B cell (primary cell): ENCODE measurements at places on chromosomes 7 and 10. TPM values are rescaled to one million over a fixed set of nuclear protein-coding genes. Genes with fewer than 3 reads are reported as not detected.
A peak's percentile ranks its signal among the peaks of the same experiment; 100 is the strongest.

- no peak for DNase-seq
- H3K4me1 ChIP-seq, result no peaks in the 10 kb centered on the region
- no peaks in the 10 kb centered on the region for H3K36me3 ChIP-seq
- no peak overlapping the region for H3K27ac ChIP-seq
- H3K27me3 ChIP-seq, result no peaks in the 10 kb centered on the region
- no peak overlapping the region for H3K4me3 ChIP-seq
Measured at GRCh38 chr7:17719998-17720397, 220.3 kb downstream of the SNX13 start.

DNA sequence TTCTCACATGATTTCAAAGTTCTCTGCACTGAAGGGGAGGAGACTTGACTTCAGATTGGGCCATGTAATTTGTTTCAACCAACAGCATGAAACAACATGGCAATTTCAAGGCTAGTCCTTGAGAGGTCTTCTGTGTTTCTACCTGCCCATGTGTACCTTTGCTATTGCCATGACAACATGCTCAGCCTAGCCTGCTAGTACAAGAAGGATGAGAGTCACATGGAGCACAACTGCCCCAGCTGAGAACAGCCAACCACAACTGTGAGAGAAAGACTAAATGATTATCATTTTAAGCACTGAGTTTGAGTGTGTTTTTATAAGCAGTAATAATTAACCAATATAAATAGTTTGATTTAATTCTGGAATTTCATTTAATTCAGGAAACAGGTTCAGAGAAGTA, 41.9 kb downstream of the ANKMY2 start:
- no peak overlapping the region for H3K4me3 ChIP-seq
- peaks cover 23% of the 10 kb centered on the region for H3K36me3 ChIP-seq
- H3K4me1 ChIP-seq, result no peaks in the 10 kb centered on the region
- no peak for DNase-seq

DNA sequence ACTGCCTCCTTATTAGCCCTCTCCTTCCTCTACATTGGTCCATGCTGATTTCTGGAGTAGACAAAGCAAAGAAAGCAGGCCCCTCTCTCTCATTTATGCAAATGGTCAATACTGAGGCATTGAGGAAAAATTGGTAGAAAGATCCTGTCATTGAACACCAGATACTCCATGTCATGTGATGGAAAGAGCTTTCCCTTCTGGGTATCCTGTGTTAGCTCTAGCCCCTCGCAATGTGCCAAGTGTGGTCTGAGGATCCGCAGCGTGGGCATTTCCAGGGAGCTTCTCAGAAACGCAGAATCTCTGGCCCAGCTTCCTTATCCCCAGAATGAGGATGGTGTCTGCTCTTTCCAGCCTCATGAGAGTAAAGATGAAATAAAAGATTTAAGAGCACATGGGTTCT, 159.1 kb downstream of the CREB5 start:
- peaks cover 21% of the 10 kb centered on the region for H3K4me1 ChIP-seq
- DNase-seq, result no peak
- no peaks in the 10 kb centered on the region for H3K36me3 ChIP-seq
- H3K27ac ChIP-seq, result no peak overlapping the region

- no peak overlapping the region for H3K4me3 ChIP-seq
- no peak for DNase-seq
- peak overlapping the region; percentile 46 for H3K27ac ChIP-seq
- peaks cover 24% of the 10 kb centered on the region for H3K4me1 ChIP-seq
Measured at GRCh38 chr7:104978460-104978859, 35.5 kb upstream of the KMT2E start.

DNA sequence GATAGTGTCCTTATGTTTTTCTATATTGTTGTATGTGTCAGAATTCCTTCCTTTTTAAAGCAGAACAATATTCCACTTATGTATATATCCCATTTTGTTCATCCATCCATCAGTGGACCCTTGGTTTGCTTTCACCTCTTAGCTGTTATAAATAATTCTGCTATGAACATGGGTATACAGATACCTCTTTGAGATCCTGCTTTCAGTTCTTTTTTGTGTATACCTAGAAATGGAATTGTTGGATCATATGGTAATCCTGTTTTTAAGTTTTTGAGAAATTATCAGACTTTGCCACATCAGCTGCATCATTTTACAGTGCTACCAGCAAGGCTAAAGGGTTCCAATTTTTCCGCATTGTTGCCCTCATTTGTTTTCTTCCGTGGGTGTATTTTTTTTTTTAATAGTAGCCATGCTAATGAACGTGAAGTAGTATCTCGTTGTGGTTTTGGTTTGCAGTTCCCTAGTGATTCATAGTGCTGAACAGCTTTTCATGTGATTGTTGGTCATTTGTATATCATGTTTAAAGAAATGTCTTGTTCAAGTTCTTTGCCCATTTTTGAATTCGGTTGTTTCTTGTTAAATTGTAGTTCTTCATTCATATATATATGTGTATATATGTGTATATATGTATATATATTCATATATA, 87.8 kb downstream of the LCOR start:
- DNase-seq, result peak; percentile 25
- no peak overlapping the region for H3K27ac ChIP-seq
- H3K4me3 ChIP-seq, result no peak overlapping the region
- H3K27me3 ChIP-seq, result no peaks in the 10 kb centered on the region
- peaks cover 7% of the 10 kb centered on the region for H3K4me1 ChIP-seq

GRCh38 chr10:64346389-64346788, 825.2 kb downstream of the REEP3 start:
- H3K27ac ChIP-seq, result no peak overlapping the region
- DNase-seq, result no peak
- no peak overlapping the region for H3K4me3 ChIP-seq
- no peaks in the 10 kb centered on the region for H3K4me1 ChIP-seq
- no peaks in the 10 kb centered on the region for H3K27me3 ChIP-seq

SPDYE9 gene
- total RNA-seq, result not detected in 2 replicates

ZNF853 gene
- total RNA-seq, result 5.2 and 6.3 TPM in 2 replicates

DNA sequence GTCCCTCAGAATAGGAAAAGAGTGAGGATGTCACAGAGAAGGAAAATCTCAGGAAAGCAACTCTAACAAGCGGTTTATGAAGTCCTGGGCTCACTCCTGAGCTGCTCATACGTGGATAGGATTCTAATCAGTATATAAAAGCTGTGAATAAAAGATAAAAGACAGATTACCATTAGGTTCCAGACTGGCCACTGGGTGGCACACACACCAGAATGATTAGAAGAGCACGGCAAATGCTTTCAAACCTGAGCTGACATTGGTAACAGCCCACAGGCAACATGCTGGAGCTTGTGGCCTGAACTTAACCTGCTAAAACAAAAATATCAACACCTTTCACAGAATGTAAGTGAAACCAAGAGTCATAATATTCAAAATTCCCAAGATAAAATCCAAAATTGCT, 370.8 kb downstream of the GRID1 start:
- no peaks in the 10 kb centered on the region for H3K36me3 ChIP-seq
- H3K27me3 ChIP-seq, result peaks cover 17% of the 10 kb centered on the region
- DNase-seq, result no peak

DNA sequence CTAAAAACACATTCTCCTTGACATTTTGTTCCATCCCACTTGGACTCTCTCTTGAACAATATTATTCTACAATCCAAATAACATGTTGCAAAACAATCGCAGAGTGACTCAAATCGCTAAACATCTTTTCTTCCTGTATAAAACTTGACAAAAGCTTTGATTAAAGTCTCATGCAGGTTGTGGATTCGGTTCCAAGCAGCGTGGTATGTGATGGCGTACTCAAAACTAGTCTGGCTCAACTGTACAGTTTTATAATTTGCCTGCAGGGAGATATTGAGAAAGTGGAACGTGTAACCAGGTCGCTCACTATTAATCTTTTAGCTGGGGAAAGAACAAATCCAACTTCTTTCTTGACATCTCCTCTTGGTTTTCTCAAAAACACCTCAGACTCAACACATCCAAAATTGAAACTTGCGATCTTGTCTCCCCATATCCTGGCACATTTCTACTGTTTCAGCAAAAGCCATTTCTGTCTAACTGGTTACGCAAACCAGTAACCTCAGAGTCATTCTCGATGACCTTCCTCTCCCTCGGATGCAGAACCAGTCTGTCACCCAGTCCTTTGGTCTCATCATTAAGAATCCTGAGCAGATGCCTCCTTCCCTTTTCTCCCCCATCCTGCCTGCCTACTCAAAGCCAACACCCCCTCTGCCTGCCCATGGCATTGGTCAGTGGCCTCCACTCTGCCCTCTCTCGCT, 100.1 kb downstream of the CACNB2 start:
- no peaks in the 10 kb centered on the region for H3K27me3 ChIP-seq
- no peak overlapping the region for H3K4me3 ChIP-seq
- H3K27ac ChIP-seq, result no peak overlapping the region
- H3K36me3 ChIP-seq, result no peaks in the 10 kb centered on the region
- no peak for DNase-seq

CYP17A1 gene
- not detected in 2 replicates for total RNA-seq

DNA sequence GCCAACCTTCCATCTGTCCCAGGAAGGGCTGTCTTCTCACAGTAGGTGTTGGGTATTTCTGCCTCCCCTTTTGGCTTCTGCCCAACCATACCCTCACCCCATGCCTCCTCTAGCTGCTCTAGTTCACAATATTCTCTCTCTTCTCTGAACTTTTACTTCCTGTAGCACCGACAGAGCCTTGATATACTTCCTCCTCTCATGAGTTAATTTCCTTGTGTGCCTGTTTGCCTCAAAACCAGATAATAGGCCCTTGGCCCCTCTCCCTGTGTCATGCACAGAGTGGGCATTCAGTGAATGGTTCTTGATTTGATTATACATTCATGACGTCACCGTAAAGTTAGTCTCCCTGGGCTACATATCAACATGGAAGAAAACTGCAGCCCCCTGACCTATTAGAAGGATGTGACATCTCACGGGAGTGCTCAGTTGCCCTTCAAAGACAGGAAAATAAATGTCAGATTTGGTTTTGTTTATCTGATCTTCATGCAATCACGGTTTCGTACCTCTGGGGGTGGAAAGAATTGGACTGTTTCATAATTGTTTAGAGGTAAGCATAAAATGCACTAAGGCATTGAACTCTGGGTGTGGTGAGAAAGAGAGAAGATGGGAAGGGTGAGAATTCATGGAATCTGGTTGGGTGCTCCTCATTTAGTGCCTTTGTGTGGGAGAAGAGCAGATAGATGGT, 127.7 kb downstream of the ITIH5 start:
- no peak for DNase-seq
- no peaks in the 10 kb centered on the region for H3K36me3 ChIP-seq
- no peak overlapping the region for H3K27ac ChIP-seq

- H3K27ac ChIP-seq, result no peak overlapping the region
- H3K4me1 ChIP-seq, result peaks cover 45% of the 10 kb centered on the region
- no peak for DNase-seq
- H3K4me3 ChIP-seq, result no peak overlapping the region
Measured at GRCh38 chr7:25613912-25614311, 385.6 kb upstream of the NPVF start.

GRCh38 chr7:36928311-36928710, 204.0 kb upstream of the AOAH start:
- DNase-seq, result no peak
- no peak overlapping the region for H3K27ac ChIP-seq
- no peak overlapping the region for H3K4me3 ChIP-seq
- H3K36me3 ChIP-seq, result peaks cover 18% of the 10 kb centered on the region
- no peaks in the 10 kb centered on the region for H3K4me1 ChIP-seq

SH3PXD2A gene
- 33.5 and 36.4 TPM in 2 replicates for total RNA-seq

GRCh38 chr7:97126483-97127171, 9.1 kb downstream of the SDHAF3 start:
- no peaks in the 10 kb centered on the region for H3K4me1 ChIP-seq
- no peak for DNase-seq
- peaks cover 3% of the 10 kb centered on the region for H3K36me3 ChIP-seq
- no peak overlapping the region for H3K27ac ChIP-seq
- H3K27me3 ChIP-seq, result no peaks in the 10 kb centered on the region
- H3K4me3 ChIP-seq, result no peak overlapping the region

- no peak overlapping the region for H3K27ac ChIP-seq
- H3K4me1 ChIP-seq, result no peaks in the 10 kb centered on the region
- no peak for DNase-seq
- H3K27me3 ChIP-seq, result no peaks in the 10 kb centered on the region
- H3K36me3 ChIP-seq, result no peaks in the 10 kb centered on the region
Measured at GRCh38 chr10:13272164-13272571, 27.7 kb downstream of the PHYH start.

DNA sequence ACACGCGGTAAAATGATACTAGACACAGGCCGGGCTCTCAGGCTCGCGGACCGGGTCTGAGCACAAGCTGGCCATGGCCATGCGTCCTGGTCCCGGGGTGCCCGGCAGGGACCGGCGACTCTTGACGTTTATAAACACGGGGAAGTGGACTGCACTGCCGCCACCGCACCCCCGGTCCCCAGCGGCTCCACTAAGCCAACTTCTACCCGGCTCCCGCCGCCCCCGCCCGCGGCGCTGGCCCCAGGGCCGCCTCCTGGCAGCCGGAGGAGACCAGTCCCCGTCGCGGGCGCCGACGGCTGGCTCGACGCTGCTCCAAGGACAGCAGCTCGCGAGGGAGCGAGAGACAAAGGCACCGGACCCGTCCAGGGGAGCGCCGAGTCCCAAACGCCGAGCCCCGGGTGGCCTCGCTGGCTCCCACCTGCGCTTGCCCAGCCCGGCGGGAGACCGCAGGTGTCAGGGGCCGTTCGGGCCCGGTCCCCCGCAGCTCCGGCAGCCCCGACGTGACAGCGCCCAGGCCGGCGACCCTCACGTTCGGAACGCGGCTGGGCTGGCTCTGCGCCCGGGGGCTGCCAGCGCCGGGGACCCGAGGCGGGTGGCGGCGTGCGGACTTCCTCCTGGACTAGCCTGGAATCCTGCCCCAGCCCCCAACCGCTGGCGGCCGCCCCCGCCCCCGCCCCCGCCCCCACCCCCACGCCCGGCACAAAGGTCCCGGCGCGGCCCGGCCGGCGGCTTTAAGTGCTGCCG, 517 bp downstream of the ITGB1 start:
- H3K4me3 ChIP-seq, result peak overlapping the region; percentile 93
- peak; percentile 59 for DNase-seq
- H3K27ac ChIP-seq, result peak overlapping the region; percentile 73
- no peaks in the 10 kb centered on the region for H3K27me3 ChIP-seq
- H3K36me3 ChIP-seq, result no peaks in the 10 kb centered on the region

- no peak overlapping the region for H3K27ac ChIP-seq
- H3K4me3 ChIP-seq, result no peak overlapping the region
- no peaks in the 10 kb centered on the region for H3K27me3 ChIP-seq
- H3K4me1 ChIP-seq, result no peaks in the 10 kb centered on the region
- no peaks in the 10 kb centered on the region for H3K36me3 ChIP-seq
Measured at GRCh38 chr10:52378124-52378523, 64.0 kb downstream of the DKK1 start.

- no peaks in the 10 kb centered on the region for H3K4me1 ChIP-seq
- no peaks in the 10 kb centered on the region for H3K27me3 ChIP-seq
Measured at GRCh38 chr7:148035950-148036349, 554.6 kb upstream of the C7orf33 start.

DNA sequence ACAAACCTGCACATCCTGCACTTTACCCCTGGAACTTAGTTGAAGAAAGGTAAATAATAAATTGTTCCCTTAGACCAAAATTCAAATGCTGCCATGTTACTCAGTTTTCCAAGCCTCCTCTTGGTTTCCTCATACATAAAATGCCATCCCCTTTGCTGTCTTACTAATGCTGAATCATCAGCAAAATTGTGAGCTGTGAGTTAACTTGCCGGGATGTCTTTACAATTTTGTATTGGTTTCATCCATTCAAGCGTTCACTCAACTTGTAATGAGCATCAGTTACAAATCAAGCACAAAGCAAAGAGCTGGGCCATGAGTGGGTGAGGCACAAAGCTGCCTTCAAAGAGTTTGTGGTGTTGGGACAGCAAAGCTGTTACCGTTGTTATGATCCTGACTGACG, 395.8 kb upstream of the ZMIZ1 start:
- H3K36me3 ChIP-seq, result no peaks in the 10 kb centered on the region
- H3K27me3 ChIP-seq, result no peaks in the 10 kb centered on the region
- H3K27ac ChIP-seq, result no peak overlapping the region
- no peak for DNase-seq
- no peaks in the 10 kb centered on the region for H3K4me1 ChIP-seq

VSTM2A gene
- not detected in 2 replicates for total RNA-seq

CALHM1 gene
- total RNA-seq, result 0.34 and 0.41 TPM in 2 replicates
